T47D (cell line): ENCODE measurements at places on chromosomes 16 and 17.
A peak's percentile ranks its signal among the peaks of the same experiment; 100 is the strongest.

DNA sequence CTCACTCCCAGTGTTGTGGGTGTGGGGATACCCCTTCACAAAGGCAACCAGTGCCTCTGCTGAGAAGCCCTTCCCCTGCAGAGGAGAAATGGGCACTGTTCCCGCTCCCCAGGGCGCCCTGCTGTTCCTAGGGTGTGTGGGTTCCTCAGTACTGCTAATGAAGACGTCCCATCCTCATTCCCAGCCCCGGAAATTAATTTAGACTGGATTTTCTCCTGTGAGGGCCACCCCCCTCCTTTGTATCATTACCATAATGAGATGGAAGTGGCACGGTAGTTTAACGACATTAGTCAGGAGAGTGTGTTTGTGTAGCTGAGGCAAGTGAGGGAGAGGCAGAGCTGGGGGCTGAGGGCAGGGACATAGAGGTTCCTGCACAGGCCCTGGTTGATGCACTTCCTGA is 53.2 kb downstream of the PIPOX start:
- no peak for DNase-seq

DNA sequence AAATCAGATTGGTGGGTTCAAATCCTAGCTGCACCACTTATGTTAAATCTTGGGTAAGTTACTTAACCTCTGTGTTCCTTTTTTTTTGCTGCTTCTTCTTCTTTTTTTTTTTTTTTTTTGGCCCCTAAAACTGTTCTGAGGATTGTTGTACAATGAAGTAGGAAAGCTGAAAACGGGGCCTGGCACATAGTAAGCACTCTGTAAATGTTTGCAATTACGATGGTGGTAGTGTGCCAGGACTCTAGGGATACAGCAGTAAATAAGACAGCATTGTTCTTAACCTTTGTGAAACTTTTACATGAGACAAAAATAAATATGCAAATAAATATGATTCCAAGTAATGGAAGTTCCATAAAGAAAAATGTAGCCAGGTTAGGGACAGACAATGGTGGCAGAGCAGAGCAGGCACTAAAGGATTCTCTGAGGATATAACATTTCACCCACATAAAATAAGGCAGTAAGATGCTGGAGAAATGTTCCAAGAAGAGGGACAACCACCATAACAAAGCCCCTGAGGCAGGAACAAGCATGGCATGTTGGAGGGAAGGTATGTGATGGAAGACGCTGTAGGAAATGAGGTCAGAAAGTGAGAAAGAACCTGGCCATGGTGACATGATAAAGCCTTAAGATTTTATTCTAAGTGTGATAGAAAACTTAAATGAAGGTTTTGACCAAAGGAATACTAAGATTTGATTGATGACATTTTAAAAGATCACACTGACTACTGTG is 127.3 kb downstream of the NLK start:
- DNase-seq, result no peak

DNA sequence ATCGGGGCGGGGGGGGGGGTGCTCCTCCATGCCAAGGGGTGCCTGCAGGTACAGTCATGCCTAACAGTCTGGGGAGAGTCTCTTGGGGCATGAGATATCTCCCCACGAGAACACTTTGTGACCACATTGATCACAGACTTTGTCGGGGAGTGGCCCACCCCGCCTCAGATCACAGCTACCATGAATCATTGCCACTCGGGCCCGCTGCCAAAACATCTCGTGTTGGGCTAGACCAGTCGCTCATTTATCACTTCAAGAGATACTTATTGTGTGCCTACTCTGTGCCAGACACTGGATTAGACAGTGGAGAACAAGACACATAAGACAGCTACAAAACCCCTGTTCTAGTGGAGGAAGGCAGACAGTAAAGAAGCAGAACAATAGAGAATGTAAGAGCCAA is 72.6 kb downstream of the CLEC16A start:
- DNase-seq, result no peak

- DNase-seq, result no peak
Observed at GRCh38 chr17:52477824-52478699, 319.5 kb upstream of the CA10 start.

- no peak for DNase-seq
Observed at GRCh38 chr16:11251525-11252481, 4.2 kb downstream of the SOCS1 start.

DNA sequence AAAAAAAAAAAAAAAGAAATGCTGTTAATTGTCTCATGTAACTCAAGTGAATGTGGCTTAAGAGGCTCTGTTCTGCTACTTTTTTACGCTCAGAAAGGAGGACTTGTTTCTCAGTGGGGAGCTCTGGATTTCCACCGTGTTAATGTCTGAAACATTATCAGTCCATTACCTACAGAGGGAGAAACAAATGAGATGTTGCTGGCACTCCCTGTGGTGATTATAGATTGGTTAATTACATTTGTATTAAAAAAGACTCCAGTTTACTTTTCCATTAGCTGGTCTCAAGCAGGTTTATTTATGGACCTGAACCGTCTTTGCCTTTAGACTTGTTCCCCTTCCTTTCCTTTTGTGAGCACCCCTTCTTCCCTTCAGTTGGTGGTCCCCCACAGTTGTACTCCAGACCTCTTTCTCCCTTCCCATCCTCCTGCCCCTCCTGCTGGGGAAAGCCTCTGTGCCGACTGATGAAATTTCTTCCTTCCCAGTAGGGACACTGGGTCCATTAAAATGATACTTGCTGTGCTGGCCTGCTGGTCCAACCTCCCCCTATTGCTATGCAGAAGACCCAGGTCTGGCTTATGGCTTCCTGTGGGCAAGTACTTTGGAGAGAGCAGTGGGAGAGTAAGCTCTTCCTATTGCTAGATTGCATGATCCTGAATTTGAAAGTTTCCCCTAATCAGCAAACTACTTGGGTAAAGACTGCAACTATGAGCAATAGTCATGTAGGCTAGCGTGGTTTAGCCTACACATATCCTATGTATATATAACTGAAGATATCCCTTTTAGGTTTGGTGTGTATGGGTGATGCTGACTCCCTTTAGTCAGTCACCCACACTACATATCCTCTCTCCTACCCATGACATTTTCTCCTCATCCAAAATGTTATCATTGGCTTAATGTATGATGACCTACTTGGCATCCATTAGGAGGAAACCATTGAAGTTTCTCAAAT is 8.1 kb downstream of the CDC6 start:
- no peak for DNase-seq

DNA sequence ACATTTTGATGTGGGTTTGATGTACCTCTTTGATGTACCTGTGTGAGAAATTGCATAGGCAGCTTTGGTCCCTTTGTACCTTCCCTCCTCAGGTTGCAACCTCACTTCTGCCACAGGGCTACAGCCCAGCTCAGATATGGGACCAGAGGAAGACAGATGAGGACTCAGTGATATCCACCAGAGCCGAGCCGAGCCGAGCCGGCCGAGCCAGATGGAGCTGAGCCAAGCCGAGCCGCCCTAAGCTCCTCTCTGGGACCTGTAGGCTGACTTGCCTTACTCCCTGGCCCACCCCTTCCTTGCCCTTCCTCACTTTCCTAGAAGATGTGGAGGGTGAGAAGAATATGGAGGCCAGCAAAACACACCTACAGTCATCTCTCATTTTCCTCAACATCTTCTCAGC is 3.8 kb downstream of the HEATR9 start:
- no peak for DNase-seq

GRCh38 chr16:28187595-28188004 is 24.2 kb downstream of the XPO6 start:
- DNase-seq, result no peak

DNA sequence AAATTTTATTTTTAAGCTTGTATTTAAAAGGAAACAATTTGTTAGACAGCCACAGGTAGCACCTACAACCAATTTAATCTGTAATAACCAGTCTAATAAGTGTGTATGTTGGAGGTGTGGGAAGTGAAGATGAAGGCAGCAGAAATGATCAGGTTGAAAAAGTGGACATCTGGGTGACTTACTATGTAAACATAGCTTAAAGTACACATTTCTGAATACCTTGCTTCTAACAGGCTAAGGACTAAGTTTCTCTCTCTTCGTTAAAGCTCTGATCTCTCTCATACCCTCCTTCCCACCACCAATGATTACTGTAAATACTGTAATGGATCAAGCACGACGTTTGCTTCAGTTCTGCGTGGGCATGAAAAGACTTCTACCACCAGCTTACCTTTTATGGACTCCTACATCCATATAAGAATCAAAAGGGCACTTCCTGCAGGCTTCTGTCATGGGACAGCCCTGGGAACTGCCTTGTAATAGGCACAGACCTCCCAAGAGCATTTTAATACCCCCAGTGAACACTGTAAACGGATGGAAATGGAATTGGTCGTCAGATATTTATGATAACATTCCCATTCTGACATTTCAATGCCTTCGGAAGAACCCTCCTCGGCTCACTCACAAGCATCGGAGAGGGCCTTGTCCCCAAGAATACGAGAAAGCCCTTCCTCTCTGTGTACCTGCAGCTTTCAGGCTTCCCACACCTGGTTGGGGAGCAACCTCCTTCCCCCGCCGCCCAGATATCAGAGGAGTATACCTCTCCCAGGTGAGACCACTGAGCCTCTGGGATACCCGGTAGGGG is 700 bp downstream of the CCDC43 start:
- DNase-seq, result peak; percentile 24

- DNase-seq, result peak; percentile 87
Observed at GRCh38 chr17:40068917-40069750, 6.4 kb downstream of the THRA start.
